ENCODE measurements at places on chromosomes 1 and 21.

DNA sequence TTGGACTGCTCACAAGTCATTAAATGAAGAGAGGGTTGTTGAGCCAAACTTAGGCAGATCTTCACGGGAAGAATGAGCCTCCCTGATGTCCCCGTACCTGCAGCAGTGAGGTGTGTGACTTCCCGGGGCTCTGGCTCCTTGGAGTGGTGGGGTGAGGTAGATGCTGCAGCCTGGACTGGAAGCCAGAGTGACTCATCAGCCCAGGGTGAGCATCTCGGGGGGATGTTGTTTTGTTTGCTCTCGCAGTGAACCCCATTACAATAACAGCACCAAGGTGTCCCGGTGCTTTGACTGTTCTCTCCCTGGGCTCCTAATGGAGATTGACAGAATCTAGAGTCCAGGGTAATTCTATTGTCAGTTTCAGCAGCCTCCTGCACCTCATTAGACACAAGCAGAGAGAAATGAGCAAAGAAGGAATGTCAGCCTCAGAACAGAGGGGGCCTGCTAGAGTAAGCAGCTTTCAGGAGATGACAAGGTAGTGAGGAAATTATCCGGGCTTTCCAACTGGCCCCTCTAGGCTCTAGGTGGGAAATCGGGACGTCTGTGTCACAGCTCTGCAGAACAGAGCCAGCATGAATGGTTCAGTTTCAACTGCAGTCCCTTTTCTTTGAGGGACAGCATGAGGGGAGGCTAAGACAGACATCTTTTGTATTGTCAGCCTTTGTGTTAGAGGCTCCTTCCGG, 36.0 kb upstream of the LRRN2 start:
- no peak for DNase-seq

DNA sequence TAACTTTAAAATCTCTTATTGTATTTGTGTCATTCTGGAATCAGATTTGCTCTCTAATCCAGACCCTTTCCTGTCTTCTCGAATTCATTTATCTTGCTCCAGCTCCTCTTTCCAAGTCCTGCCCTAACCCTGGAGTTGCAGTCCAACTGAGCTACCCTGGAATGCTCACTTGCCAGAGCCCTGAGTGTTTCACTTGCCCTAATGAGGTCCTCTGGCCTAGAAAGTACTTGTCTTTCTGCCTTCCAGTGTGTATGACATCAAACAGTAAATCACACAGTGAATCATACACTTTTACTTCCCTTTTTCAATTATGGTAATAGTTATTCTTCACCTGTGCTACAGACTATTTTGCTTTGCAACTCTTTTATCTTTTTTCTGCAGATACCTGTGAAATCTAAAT, 96.9 kb downstream of the NEK7 start:
- no peak for DNase-seq

DNA sequence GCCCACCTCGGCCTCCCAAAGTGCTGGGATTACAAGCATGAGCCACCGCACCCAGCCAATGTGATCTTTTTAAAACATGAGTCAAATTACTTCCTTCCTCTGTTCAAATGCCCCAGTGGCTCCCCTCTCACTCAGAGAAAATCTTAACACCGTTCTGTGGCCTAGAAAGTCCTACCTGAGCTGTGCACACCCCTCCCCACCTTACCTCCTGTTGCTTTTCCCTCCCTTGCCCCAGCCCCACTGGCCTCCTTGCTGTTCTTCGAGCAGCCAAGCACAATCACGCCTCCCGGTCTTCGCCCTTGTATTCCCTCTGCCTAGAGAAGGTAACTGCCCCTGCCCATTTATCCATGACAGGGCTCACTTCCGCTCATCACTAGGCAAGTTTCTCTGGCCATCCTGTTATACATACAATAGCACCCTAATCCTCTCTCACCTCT, 62.6 kb upstream of the RPL11 start:
- DNase-seq: no peak

DNA sequence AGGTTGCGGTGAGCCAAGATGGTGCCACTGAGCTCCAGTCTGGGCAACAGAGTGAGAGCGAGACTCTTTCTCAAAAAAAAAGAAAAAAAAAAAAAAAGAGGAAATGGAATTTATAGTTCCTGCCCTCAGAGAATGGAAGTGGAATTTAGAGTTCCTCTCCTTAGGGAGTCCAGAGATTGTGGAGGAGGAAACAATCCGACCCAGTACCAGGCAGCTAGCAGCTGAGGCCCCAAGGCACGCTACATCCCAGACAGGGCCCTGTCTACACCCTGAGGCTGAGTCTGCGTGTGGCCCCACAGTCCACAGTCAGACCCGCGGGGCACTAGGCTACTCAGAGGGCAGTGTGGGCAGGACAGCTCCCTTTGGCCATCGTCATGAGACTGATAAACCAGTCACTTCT, 1.9 kb upstream of the MFN2 start:
- no peak for DNase-seq

DNA sequence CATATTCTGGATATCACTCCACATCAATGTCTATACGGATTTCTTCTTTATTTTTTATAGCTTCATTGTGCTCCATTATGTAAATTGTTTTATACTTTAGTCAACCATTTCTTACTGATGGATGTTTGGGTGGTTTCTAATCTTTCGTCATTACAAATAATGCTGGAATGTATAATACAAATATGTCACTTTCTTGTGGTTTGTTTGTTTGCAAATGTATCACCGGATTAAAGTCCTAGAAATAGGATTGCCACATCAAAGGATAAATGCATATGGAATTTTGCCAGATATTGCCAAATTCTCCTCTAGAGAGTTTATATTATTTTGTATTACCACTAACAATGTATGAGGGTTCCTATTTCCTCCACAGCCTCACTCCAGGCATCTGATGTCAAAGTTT, 48.7 kb upstream of the PRDM2 start:
- no peak for DNase-seq

- DNase-seq: no peak
Observed at GRCh38 chr1:171740356-171740863, 1.5 kb downstream of the VAMP4 start.

DNA sequence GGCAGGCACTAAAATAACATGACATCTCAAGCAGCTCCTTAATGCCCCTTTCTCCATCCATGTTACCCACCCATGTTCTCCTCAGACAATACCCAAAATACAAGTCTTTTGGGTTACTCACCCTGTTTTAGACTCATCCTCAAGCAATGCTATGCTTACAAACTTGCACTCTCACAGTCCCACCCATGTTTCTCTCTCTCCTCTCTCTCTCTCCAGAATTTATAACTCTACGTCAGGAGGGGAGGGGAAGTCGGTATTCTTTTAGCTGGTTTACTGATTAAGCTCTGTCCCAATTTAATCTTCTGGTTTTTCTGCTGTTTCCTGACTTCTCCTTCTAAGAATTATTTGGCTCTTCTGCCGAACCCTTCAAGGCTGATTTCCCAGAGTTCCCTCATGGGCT, 98.0 kb upstream of the NR5A2 start:
- DNase-seq: no peak

DNA sequence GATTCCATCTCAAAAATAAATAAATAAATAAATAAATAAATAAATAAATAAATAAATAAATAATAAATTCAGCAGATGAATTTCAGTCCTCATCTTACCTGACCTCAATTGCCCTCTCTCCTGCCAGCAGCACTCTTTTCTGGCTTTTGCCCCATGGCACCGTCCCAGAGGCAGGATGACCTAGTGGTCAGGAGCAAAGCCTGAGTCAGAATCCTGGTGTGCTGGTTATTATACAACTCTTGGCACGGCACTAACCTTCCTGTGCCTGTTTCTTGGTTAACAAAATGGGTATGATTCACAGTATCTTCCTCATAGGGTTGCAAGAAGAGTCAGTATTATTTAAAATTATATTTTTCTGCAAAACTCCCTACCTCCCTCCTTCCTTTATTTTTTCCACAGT, 43.0 kb downstream of the NKAIN1 start:
- DNase-seq: no peak

DNA sequence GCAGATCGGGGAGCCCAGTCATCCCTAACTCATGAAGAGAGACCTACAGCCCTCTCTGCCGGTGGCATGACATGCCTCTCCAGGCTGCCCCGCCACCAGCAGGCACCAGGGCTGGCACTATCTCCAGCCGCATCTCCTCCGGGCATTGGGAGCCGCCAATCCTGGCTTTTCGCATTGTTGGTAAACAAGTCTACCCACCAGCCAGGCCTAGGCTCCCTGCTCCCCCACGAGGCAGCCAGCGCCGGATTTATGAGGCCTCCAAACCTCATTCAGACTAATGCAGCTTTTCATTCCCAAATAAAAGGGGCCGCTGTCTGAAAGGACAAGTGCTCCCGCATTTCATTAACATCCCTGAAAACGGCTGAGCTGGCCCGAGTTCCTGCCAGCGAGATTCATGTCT, 3.4 kb upstream of the GRIK3 start:
- no peak for DNase-seq

DNA sequence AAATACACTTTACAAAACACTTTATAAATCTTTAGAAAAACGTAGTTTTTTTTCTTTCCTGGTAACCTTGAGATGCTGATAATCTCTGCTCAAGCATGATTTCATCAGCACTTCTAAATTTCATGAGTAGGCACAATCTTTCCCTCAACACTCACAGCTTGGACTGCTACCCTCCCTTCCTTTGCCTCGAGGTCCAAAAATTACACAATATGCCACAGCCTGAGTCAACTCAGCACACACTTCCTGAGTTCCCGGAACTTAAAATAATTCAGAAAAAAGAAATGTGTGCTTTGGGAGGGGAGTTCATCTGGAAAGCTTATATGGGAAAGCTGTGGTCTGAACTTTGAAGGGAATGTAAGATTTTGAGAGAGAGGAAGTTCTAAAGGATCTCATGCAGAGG, 5.9 kb downstream of the CLCA2 start:
- no peak for DNase-seq

DNA sequence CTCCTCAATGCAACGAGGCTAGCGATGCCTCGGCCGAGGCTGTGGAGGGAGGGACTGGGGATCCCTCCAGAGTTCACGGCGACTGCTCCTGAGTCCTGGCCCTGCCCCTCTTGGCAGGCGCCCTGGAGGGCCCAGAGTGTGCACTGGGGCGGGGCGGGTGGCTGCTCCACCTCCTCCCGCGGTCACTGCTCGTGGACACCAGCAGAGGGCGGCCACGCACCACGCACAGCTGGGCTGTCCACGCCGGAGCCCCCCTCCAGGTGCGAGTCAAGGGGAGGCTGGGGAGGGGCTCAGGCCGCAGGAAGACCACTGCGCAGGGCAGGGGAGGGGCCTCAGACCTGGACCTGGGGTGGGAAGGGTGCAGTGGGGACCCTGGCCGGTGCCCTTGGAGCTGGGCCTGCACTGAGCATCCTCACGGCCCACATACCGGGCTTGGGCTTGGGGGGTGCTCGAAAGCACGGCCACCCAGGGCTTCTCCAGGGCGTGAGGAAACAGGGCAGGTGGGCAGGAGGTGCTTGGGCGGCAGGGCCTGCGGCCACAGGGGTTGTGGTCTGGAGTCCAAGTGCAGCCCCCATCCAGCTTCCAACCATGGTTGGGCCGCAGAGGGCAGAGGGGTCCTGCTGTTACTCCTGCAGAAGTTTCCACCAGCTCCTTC, 20.6 kb upstream of the TTC34 start:
- DNase-seq: no peak

GRCh38 chr1:30790850-30791778, 33.5 kb upstream of the LAPTM5 start:
- DNase-seq: no peak

- DNase-seq: no peak
Observed at GRCh38 chr1:246577720-246578106, 11.5 kb downstream of the CNST start.

GRCh38 chr1:220369511-220369910, 97.3 kb upstream of the RAB3GAP2 start:
- DNase-seq: no peak

- no peak for DNase-seq
Observed at GRCh38 chr1:192527950-192528349, 47.6 kb upstream of the RGS1 start.

DNA sequence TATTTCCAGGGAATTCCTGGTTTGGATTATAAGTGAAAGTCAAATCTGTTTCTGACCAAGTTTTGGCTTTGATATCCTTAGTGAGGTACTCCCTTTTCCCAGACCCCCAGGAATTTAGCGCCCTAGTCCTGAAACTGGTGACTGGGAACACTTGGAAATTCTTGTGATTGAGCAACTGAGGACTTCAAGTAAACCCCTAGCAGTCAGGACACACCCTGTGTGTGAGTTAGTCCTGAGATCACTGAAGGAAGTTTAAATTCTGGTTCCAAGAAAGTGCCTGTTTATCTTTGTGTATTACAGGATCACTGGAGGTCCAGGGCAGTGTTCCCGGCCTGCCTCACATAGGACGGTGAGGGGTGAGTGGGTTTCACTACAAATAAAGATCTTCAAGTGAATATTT, 95.1 kb upstream of the F3 start:
- no peak for DNase-seq

DNA sequence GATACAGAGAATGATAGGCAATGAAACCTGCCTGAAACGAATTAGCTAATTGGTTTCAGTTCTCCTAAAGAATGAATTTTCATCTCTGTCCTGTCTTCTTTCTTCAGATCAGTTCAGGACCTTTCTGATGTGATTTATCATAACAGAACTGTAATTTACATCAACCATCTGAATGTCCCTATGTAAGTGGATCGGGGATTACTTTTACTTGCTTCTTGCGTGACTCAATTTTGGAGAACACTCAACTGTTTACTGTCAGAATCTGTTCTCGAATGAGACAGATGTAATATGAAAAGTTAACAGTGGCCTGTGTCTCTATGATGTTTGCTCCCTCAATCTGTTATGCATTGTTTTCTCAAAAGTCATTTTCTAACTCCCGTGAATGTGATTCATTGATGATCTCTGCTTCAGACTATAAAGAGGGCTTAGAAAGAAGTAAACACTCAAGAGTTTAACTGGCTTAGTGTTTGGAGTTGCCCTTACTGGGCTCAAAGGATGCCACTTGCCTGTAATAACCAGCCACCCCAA, 111.0 kb downstream of the GABPA start:
- DNase-seq: no peak

DNA sequence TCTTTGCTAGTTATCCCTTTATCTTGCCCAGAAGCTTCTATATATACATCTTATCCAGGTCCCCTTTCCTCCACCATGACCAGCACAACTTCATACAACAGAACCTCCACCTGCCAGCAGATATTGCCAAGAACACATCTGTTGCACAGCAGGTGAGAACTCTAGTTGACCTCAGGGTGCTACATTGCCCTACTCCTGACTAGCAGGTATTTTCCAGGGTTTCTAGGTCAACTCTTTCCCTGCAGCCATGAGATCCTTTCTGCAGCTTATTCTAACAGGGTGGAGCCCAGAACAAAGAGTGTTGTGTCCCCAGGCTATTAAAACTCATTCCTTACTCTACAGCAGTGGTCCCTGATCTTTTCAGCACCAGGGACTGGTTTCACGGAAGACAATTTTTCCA, 319.5 kb downstream of the PRDM2 start:
- no peak for DNase-seq
